ENCODE measurements at places on chromosomes 1 and 21. TPM values are rescaled to one million over a fixed set of nuclear protein-coding genes. Genes with fewer than 3 reads are reported as not detected.
A peak's percentile ranks its signal among the peaks of the same experiment; 100 is the strongest.

DNA sequence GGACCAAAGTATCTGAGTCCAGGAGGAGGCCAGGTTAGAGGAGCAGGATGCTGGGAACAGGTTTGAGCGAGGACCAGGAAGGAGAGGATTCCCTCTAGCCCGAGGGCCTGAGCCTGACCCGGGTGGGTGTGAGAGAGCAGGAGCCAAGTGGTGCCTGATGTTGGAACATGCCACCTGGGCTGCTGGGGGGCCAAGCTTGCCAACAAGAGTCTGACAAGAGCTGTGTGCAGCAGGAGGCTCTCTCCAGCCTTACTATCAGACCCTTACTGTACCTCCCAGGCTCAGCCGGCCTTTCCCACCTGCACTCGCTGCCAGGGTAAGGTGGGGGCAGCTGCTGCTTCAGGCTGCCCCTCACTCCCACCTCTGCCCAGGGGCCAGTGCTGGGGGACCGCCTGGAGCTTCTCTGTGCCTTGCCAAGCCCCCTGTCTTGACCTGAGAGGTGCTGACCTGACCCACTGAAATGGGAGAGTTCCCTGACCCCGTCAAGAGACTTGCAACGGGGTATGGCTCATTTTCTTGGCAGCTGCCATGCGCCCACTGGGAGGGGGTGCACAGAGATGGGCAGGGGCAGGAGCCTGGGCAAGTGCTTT lies 159.6 kb upstream of the VAMP3 start:
- no peak for DNase-seq

DNA sequence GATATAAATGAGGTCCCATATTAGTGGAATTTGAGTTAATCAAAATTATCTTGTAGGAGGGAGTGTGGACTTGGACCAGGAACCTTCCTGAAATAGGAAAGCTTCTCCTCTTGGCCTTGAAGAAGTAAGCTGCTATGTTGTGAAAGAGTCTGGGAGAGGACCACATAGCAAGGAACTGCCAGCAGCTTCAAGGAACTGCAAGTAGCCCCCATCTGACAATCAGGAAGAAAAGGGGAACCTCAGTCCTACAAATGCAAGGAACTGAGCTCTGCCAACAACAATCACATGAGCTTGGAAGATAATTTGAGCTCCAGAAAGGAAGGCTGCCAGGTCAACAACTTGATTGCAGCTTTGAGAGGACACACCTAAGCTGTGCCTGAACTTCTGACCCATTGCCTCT lies 8.2 kb upstream of the PRMT6 start:
- DNase-seq, result no peak

GRCh38 chr1:193242000-193242399 lies 55.6 kb upstream of the B3GALT2 start:
- no peak for DNase-seq

DNA sequence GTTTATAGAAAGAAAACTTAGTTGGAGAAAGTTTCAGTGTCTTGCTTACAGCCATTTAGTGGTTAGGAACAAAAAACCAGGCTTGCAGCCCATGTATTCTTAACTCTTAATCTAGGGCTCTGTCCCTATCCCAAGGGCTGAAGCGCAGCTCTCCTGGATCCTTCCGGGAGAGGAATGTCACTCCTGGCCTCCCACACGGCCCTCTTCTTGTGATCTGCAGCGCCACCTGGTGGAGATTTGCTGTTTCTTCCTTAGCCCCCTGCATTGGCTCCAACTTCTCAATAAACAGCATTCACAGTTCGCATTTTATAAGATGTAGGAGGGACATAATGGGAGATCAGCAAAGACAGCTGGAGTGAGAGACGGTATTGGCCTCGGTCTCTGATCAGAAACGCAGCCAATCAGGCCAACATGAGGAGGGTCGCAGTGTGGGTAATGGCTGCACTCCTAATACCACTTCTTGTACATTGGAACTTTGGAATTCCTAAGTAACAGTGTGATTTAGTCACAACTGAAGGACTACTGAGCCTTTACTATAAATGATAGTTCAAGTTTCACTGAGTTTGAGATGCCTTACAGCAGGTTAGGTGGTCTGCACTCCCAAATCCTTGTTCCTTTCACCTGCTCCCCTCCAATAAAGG lies 283.4 kb downstream of the ASTN1 start:
- DNase-seq, result peak; percentile 28

- no peak for DNase-seq
These were observed 365.9 kb downstream of the COL11A1 start for GRCh38 chr1:102742426-102742825.

GRCh38 chr1:1407636-1408318 lies 684 bp upstream of the MRPL20 start:
- no peak for DNase-seq

DNA sequence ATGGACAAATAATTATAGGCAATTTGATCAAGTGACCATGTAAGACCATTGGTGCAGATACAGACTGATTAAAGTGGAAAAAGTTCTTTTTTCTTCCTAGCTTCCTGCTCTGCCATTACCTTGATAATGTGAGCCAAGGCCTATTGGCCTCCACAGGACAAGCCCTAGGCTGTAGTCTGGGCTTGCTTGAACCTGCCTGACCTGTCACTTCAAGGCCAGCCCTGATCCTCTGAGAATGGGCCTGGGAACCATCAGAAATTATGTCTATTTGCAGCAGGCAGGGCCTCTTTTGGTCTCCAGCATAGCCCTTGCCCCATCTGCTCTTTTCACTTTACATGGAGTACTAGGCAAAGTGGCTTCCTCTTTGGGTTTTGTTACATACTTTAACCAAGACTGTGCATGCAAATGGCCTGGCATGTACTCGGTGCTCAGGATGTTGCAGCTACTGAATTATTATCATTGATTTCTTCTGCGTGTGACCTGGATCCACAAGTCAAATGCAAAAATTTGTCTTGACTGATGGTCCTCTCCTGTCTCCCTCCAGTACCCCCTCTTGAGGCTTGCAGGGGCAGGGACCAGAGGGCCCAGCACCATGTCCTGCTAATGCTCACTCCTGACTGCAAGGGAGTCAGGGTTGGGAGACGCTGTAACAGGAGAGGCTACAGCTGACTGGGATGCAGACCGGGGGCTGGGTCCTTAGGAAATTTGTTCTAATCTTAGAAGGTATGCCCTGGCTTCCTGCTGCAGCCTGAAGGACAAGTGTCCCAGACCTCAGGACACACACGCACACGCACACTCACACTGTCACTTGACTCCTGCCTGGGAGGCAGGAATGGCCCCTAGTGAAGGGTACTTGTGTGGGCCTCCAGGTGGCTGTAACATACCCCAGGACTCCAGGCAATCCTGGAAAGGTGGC lies 39.4 kb downstream of the RCSD1 start:
- DNase-seq, result no peak

DNA sequence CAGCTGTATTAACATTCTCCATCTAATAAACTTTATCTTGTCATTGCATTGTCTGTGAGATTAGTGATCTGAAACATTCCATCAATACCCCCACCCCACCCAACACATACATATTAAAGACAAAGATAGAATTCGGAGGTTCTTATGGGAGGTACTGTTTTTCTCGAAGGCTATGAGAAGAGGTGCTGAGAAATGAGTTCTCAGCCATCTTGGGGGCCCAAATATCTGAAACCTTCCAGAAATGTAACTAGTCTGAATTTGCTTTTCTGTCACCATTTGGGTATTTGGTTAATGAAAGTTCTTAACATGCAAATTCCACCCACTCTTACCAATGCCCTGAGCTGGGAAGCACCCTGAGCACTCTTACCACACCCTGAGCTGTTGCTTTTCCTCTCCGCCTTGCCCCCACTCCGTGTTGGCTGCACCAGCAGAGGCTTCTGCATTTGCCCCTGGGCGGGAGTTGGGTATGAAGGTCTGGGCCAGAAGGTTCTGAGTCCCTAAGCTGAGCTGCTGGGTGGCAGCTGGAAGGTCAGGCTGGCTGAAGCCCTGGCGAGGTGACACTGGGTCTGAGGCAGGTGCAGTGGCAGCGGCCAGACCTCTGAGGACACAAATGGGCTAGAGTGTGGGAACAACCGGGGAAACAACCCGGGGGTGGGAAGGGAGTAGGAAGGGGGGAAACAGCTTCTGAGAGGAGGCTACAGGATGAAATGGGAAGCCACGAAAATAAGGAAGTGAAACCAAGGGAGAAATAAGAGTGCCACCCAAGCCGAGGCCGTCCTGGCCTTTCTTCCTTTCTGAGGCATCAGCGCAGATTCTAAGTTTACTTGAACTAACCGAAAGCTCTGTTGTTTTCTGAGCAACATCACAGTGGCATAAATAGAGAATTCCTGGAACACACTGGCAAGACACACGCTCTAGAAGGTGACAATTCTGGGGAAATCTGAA lies 26.3 kb upstream of the IER5 start:
- no peak for DNase-seq

GRCh38 chr1:145759721-145760120 lies 40.4 kb downstream of the CD160 start:
- no peak for DNase-seq

GRCh38 chr1:219000631-219001030 lies 173.0 kb upstream of the LYPLAL1 start:
- no peak for DNase-seq

GRCh38 chr21:43851593-43851992 lies 13.4 kb upstream of the AGPAT3 start:
- no peak for DNase-seq

DNA sequence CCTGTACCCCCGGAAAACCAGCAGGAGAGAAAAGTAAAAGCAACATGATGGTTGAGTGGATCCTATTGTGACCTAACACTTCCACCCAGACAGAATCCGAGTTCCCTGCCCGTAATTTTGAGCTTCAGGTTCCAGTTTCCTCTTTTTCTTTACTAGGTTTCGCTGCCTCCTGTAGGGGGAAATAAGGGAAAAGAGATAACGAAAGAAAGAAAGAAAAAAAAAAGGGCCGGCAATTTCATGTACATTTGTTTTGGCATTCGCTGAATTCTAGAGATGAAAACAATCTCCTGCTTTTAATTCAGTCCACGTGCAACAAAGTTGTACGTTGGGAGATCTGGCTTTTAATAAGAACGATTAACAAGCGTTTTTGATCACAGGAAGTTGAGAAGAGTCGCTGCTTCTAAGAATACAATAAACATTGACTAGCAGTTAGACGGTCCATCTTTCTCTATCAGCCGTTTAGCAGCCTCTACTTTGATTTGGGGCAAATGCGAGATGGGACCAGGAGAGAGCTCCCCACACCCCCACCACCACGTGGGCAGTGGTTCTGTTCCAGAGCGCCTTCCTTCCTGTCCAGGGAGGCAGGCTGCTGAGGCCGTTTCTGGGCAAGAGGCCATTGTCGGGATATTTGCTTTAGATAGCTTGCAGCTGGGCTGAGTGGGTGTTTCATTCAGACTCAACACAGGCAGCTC lies 155.9 kb upstream of the RUNX1 start:
- DNase-seq, result no peak

Gene C1QTNF12
- total RNA-seq, result not detected

Gene ATP1A4
- total RNA-seq, result 4.5 TPM

Gene GUCA2A
- total RNA-seq, result not detected

Gene HMGCS2
- total RNA-seq, result 23.0 TPM

Gene HUNK
- total RNA-seq, result 1.3 TPM

Gene SPATA21
- total RNA-seq, result not detected
